Dermis microvascular lymphatic vessel endothelial cell (primary cell): ENCODE measurements at places on chromosomes 2 and 18. TPM values are rescaled to one million over a fixed set of nuclear protein-coding genes. Genes with fewer than 3 reads are reported as not detected.

GRCh38 chr2:98736464-98736889 is 5.5 kb upstream of the MGAT4A start:
- DNase-seq, result no peak

DNA sequence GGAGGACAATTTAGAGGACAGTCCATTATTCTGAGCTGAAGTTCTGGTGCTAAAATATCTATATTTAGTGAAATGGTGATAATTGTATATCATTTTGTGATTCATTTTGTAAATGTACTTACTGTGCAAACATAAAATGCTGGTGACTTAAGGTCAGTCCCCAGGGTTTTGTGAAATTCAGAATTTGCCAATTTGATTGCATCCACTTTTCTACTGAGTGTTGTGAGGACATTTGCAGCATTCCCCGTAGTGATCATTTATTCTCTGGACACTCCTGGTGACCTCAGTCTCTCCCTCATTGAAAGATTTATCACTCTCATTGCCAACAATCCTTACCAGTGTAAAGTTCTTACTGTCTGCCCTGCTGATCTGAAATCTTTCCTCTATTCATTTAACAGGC is 98.2 kb downstream of the SOCS6 start:
- no peak for DNase-seq

DNA sequence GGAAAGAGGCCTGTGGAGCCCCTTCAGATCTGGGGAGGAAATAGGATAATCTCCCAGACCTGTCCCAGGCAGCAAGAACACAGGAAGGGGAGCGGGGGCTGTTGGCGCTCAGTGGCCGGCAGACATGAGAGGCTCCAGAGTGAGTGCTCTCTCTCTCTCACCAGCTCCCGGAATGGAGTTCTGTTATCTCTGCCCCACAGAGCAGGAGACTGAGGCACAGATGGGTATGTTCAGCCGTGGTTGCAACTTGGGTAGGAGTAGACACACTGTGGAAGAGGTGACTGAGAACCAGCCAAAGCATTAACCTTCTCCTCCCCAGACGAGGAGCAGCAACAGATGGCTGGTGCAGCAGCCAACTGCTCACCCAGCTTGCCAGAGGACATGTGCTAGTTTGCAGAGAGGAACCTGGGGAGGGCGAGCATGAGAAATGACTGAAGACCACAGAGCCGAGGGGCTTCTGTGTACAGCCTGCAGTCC is 82.0 kb downstream of the NRP2 start:
- DNase-seq, result no peak

SIGLEC15 gene
- under 0.01 and 0.13 TPM in 2 replicates for total RNA-seq
